ENCODE measurements at places on chromosomes 13 and 19. TPM values are rescaled to one million over a fixed set of nuclear protein-coding genes. Genes with fewer than 3 reads are reported as not detected.

GRCh38 chr19:37778613-37779126, 716 bp downstream of the ZNF573 start:
- no peak for DNase-seq

GRCh38 chr13:29679396-29680053, 84.0 kb upstream of the SLC7A1 start:
- DNase-seq: peak; percentile 67

GRCh38 chr13:39253774-39254173, 215.5 kb downstream of the NHLRC3 start:
- DNase-seq: no peak

- no peak for DNase-seq
These were observed 36.2 kb upstream of the ATP12A start for GRCh38 chr13:24644036-24644435.

DNA sequence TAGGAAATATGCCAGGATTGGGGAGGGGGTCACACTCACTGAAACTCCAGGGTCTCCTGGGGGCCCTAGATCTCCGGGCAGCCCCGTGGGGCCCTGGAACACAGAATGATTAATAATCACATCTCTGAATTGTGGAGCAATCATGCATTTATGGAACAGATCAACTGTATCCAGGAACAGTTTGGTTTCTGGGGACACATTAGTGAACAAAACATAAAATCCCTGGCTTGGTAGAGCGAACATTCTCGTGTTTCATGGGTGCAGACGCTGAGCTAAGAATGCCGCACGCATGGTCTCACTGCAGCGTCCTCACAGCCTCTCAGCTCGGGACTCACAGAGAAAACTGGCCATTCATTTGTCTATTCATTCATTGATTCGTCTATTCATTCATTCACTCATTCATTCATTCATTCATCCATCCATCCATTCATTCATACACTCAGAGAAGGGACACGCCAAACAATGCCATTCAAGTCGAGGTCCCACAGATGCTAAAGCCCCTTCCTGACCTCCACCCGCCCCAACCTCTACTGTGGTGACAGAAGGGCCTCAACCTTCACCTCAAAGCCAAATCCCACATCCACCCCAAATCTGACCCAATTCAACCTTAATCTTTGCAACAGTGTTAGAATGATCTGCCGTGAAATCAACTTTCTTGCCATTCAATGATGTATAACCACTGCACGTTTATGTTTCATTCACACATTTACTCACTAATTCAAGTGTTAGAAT, 35.0 kb upstream of the OLFM2 start:
- DNase-seq: no peak

The USE1 gene
- 11.6 TPM for total RNA-seq
